ENCODE measurements at places on chromosomes 7 and 10.

- DNase-seq, result no peak
Measured at GRCh38 chr7:130273081-130273932, 6.6 kb downstream of the CPA2 start.

DNA sequence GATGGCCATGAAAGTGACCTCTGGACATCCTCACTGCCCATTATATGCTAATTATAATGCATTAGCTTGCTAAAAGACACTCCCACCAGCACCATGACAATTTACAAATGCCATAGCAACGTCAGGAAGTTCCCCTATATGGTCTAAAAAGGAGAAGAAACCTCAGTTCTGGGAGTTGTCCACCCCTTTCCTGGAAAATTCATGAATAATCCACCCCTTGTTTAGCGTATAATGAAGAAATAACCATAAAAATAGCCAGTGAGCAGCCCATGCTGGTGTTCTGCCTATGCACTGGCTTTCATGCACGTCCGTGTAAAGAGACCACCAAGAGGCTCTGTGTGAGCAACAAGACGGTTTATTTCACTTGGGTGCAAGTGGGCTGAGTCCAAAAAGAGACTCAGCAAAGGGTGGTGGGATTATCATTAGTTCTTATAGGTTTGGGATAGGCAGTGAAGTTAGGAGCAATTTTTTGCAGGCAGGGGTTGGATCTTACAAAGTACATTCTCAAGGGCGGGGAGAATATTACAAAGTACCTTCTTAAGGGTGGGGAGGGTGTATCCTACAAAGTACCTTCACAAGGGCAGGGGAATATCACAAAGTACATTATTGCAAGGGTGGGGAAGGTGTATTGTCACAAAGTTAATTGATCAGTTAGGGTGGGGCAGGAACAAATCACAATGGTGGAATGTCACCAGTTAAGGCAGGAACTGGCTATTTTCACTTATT lies 45.6 kb downstream of the LBX1 start:
- DNase-seq, result no peak

DNA sequence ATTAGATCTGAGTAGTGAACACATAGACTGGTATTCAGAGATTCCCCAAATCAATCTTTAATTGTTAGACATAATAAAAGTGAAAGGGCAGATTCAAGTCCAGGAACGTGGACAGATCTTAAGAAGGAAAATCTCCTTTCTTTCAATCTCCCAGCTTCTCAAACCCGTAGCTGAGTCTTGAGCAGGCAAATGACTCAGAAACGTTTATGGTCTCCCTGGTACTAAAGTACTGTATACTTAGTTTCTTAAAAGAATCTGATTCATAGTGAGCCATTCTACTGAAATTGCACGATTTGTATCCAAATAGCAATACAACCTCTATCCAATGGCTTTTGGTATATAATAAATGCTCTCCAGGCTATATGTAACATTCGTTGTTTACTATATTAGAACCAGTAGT lies 140.4 kb upstream of the RHEB start:
- no peak for DNase-seq

DNA sequence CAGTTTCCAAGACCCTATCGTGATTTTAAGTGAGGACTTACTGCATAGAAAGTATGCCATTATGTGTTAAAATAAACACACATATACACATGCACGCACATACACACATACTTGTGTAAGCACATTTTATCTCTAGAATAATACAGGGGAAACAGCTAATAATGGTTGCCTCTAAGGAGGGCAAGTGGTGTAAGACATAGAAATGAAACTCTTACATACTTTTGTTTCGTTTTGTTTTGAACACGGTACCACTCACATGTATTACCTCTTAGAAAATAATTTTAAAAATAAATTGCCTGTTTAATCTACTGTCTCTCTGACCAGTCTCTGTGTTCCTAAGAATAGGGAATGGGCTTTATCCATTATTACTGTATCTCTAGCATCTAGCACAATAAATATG lies 49.2 kb downstream of the HERPUD2 start:
- DNase-seq, result no peak

GRCh38 chr7:124954790-124955189 lies 25.2 kb upstream of the POT1 start:
- no peak for DNase-seq

GRCh38 chr7:28729727-28730126 lies 228.4 kb downstream of the TRIL start:
- DNase-seq, result no peak
